ENCODE measurements at places on chromosomes 2 and 18.

- ATAC-seq = no peak
These were observed 941.9 kb downstream of the SLC4A3 start for GRCh38 chr2:220569112-220569897.

GRCh38 chr2:141055531-141055930 is 1075.3 kb downstream of the LRP1B start:
- ATAC-seq = no peak

GRCh38 chr2:159506202-159506601 is 110.1 kb downstream of the BAZ2B start:
- no peak for ATAC-seq

GRCh38 chr2:240961910-240962299 is 36.5 kb upstream of the SNED1 start:
- no peak for ATAC-seq

DNA sequence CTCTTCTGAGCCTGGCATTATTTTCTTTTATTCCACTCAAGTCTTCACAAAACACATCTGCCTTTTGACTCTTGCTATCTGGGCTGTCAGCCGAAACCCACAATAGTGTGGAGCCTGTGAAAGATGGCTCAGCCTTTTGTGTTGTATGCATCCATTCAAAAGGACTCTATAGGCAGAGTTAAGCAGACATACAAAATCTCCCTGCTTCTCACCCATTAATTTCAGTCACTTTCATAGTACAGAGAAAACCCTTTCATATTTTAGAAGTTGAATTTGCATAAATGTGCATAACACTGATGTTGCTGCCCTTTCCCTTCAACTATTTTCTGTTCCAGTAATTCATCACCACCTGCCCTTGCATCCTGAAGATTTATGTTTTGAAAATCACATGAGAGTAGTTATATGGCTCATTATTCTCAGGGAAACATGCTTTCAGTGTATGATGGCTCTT is 154.6 kb downstream of the EVA1A start:
- no peak for ATAC-seq

DNA sequence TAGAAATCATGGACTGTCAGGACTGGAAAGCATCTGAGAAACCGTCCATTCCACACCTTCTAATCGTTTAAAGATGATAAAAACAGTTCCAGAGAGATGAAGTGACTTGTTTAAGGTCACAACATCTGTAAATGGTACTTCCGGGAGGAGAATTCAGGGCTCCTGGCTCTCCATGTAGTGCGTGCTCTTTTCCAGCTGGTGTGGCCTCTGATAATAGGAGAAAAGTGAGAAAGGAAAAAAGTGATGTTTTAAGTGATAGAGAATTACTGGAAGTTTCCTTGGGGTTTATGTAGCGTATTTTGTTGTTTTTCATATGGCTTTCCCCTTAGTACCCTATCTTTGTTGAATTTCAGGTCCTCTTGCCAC is 663 bp downstream of the C2orf49 start:
- ATAC-seq = no peak

GRCh38 chr2:28952836-28953211 is 28.3 kb upstream of the TOGARAM2 start:
- no peak for ATAC-seq

GRCh38 chr2:95044601-95045000 is 19.1 kb downstream of the MAL start:
- ATAC-seq = no peak

- no peak for ATAC-seq
These were observed 29.2 kb downstream of the HS6ST1 start for GRCh38 chr2:128289439-128289838.

DNA sequence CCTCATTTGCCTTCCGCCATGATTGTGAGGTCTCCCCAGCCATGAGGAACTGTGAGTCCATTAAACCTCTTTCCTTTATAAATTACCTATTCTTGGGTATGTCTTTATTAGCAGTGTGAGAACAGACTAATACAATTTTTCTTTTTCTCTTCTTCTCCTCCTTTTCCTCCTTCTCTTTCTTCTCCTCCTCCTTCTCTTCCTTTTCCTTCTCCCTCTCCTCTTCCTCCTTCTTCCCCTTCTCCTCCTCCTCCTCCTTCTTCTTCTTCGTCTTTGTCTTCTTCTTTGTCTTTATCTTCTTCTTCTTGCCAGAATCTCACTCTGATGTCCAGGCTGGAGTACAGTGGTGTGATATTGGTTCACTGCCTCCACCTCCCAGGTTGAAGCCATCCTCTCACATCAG is 20.2 kb downstream of the SKA1 start:
- no peak for ATAC-seq

DNA sequence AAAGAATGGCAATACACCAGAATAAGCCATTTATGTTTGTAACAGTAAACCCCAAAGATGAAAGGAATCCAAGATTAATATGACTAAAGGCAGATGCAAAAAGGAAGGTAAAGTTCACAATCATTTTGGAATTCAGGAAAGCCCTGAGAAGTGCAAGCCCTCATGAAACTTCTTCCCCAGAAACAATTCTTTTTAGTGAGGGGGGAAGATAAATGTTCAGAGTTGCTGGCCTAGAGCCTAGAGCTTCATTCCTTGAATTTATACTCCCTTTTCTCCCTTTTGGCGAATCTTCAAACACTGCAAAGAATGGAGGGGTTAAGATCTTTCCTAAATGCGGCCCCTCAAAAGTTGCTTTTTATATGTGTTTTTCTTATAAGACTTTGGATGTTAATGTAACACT is 368.8 kb downstream of the MEIS1 start:
- no peak for ATAC-seq

GRCh38 chr2:5352286-5352685 is 339.9 kb upstream of the SOX11 start:
- ATAC-seq = no peak

Measured in stimulated activated memory B cell treated with anti-CD40 and anti-IgM and Interleukin-4, amounts not matched to agents 10 μg/mL and 1 μg/mL and 100 μg/mL, for 72 hours (primary cell).